CD4-positive, alpha-beta T cell (primary cell): ENCODE measurements at places on chromosomes 5 and 9. TPM values are rescaled to one million over a fixed set of nuclear protein-coding genes. Genes with fewer than 3 reads are reported as not detected.

DNA sequence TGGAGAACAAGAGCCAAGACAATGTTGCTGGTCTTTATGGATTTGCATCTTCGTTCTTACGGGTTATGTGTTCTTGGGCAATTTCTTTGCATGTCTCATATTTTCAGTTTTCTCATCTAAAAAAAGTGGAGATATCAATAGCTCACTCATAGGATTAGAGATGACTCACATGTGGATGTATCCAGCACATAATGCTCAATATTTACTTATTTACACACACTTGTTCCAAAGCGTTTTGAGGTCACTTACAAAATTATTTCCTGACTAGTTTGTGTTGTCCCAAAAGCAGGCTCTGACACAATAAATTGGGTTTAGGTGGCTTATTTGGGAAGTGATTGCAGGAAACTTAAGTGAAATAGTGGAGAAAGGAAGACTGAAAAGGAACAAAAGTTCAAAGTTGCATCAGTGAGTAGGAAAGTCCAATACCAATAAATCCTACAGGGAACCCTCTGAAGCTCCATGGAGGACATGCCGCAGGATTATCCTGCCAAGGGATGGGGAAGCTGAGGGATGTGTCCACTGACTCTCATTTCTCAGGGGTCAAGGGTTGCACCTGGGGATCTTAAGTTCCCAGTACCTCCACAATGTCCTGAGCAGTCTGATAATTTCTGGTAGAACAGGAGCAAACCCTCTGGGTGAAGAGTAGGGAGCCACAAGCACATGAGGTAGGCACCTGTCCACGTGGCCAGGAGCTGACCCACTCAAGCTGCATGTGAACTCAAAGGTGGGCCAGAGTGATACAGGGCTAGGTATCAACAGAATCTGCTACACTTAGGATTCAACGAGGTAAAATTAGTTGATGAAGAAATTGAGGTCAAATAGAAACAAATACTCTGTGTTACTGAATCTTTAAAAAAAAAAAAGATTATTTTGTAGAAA is 37.4 kb upstream of the SLC44A1 start:
- H3K4me1 ChIP-seq, result no peaks in the 10 kb centered on the region
- H3K27me3 ChIP-seq, result no peaks in the 10 kb centered on the region
- H3K4me3 ChIP-seq, result no peak overlapping the region
- no peak for DNase-seq
- H3K27ac ChIP-seq, result no peak overlapping the region

DNA sequence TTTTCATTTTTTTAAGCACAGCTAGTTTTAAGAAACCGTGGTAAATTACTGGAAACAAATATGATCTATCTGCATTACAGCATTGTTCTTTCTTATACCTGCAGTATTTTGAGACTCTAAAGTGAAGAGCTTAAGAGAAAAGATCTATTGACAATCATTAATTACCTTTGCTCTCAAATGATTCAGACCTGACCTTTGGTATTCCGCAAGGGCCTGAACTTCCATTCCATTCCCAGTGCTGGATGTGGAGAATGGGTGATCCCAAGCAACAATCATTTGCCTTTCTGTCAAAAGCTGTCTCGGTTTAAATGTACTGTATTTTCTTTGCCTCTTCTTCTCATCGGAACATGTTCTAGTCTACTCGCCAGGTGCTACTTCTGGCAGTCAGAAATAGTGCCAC is 18.9 kb downstream of the NREP start:
- DNase-seq, result no peak
- H3K36me3 ChIP-seq, result no peaks in the 10 kb centered on the region
- H3K27me3 ChIP-seq, result no peaks in the 10 kb centered on the region
- no peak overlapping the region for H3K4me3 ChIP-seq
- no peak overlapping the region for H3K27ac ChIP-seq

GRCh38 chr5:10681731-10682679 is 79.0 kb downstream of the DAP start:
- H3K27ac ChIP-seq, result no peak overlapping the region
- no peak overlapping the region for H3K4me3 ChIP-seq
- no peak for DNase-seq
- H3K27me3 ChIP-seq, result no peaks in the 10 kb centered on the region
- peaks cover 61% of the 10 kb centered on the region for H3K36me3 ChIP-seq

- no peaks in the 10 kb centered on the region for H3K4me1 ChIP-seq
- no peak overlapping the region for H3K4me3 ChIP-seq
- H3K27me3 ChIP-seq, result no peaks in the 10 kb centered on the region
These were observed 16.8 kb upstream of the COL27A1 start for GRCh38 chr9:114138552-114138971.

- no peak for DNase-seq
- H3K4me3 ChIP-seq, result no peak overlapping the region
- no peak overlapping the region for H3K27ac ChIP-seq
- no peaks in the 10 kb centered on the region for H3K4me1 ChIP-seq
These were observed 136.2 kb upstream of the TRIM32 start for GRCh38 chr9:116550696-116551436.

The FOXI1 gene
- not detected for total RNA-seq

The PAEP gene
- total RNA-seq, result not detected

- no peaks in the 10 kb centered on the region for H3K27me3 ChIP-seq
- no peaks in the 10 kb centered on the region for H3K36me3 ChIP-seq
- no peak overlapping the region for H3K27ac ChIP-seq
- no peak for DNase-seq
- H3K4me3 ChIP-seq, result no peak overlapping the region
These were observed 167.8 kb downstream of the GABRB2 start for GRCh38 chr5:161378701-161379100.

The DMGDH gene
- total RNA-seq, result not detected

- H3K4me1 ChIP-seq, result no peaks in the 10 kb centered on the region
- H3K27ac ChIP-seq, result no peak overlapping the region
- DNase-seq, result no peak
- no peak overlapping the region for H3K4me3 ChIP-seq
- H3K27me3 ChIP-seq, result no peaks in the 10 kb centered on the region
These were observed 3.3 kb upstream of the OR2V1 start for GRCh38 chr5:181134259-181134658.

- no peak for DNase-seq
- peaks cover 54% of the 10 kb centered on the region for H3K36me3 ChIP-seq
- H3K4me1 ChIP-seq, result peaks cover 3% of the 10 kb centered on the region
- H3K27me3 ChIP-seq, result no peaks in the 10 kb centered on the region
- H3K4me3 ChIP-seq, result no peak overlapping the region
These were observed 20.3 kb upstream of the TTC33 start for GRCh38 chr5:40775846-40776657.

The ANKRD34B gene
- not detected for total RNA-seq

The TLX3 gene
- total RNA-seq, result not detected

DNA sequence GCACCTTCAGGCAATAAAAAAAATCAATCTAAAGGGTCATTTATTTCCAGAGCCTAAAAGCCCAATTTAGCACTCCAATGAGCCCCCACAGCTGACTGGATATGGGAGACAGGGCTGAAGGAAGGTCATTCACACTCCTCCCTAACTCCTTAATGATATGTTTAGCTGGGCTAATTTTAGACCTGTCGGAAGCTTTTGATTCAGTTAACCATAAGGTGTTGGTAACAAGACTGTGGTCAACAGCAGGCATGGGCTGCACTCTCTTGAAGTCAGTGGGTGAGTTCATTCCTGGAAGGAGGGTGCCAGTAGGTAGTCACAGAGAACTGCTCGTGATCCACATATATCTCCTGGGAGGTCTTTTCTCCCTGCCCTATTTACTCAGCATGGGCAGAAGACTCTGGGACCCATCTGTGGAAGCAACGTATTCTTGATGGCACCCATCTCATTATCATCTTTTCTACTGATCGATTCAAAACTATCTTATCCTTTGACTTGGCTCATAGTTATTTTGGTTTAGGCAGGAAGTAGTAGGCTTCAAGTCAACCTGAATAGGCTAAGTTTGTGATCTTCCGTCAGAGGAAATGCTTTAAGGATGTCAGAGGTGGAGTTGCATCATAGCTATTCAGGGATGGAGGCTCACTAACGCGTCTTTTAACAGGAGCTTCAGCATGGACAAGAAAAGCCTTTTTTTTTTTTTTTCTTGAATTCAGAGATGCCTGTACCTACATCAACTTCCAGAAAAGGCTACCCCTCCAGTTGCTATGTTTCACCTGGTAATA is 367.7 kb upstream of the SLC30A5 start:
- no peaks in the 10 kb centered on the region for H3K36me3 ChIP-seq
- no peak overlapping the region for H3K4me3 ChIP-seq
- H3K27me3 ChIP-seq, result no peaks in the 10 kb centered on the region
- H3K27ac ChIP-seq, result no peak overlapping the region
- no peaks in the 10 kb centered on the region for H3K4me1 ChIP-seq
- DNase-seq, result no peak

DNA sequence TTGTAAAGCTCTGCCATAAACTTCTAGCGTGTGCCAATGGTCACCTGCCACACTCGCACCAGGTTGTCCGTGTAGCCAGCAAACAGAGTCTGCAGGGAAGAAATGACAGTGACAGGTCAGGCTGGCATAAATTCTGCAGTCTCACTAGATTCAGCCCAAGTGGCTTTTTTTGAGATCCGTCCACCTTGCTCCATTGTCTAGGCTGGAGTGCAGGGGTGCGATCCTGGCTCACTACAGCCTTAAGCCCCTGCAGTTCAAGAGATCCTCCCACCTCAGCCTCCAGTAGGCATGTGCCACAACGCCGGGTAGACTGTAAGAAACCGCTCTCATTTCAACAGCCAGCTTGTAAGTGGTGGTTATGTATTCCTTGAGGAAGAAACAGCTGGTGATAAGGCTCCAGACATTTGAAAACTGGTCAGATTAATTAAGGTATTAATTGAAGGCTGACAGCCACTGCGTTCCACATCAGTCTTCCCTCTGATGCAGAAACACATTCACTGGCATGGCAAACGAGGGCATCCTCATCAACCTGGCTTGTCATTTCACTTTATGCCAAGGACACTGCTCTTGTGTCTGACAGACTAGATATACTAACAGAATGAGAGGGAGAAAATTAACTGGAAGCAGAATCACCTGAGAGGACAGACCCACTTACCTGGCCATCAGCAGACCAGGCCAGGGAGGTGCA is 6.6 kb downstream of the RACK1 start:
- no peak overlapping the region for H3K27ac ChIP-seq
- no peak overlapping the region for H3K4me3 ChIP-seq
- no peaks in the 10 kb centered on the region for H3K27me3 ChIP-seq

DNA sequence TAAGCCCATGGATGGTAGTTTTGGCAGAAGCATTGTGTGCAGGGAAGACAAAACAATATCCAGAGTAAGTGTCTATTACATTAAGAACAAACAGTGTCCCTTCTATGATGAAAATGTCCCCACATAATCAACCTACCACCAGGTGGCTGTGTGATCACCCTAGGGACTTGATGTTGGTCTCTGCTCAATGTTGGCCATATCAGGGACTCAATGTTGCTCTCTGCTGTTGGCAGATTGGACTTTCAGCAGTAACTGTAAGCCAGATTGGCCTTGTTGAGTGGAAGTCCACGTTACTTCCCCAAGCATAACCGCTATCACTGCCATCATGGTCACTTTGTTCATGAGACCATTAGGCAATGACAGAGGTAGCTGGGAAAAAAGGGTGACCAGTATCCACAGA is 52.8 kb upstream of the PRSS3 start:
- no peak overlapping the region for H3K27ac ChIP-seq
- H3K4me1 ChIP-seq, result no peaks in the 10 kb centered on the region
- no peak for DNase-seq
- H3K36me3 ChIP-seq, result no peaks in the 10 kb centered on the region
- H3K4me3 ChIP-seq, result no peak overlapping the region

DNA sequence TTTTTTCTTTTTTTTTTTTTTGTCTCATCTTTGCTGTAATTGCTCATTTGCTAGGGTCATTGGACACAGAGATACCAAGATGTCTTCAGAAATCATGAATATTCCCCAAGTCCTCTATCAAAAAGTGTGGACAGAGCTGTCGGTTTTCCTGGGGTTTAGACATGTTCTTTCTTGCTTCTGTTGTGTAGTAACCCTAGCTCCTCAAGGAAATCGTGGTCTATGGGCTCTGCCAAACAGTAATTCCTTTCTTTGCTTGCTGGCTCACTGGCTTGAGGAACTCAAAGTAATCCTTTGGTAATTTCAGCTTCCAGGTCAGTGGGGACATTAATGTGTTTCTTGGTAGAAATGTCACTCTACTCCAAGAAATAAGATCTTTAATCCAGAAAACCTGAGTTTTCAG is 101.7 kb downstream of the TMC1 start:
- no peaks in the 10 kb centered on the region for H3K4me1 ChIP-seq
- no peak overlapping the region for H3K4me3 ChIP-seq
- H3K27me3 ChIP-seq, result no peaks in the 10 kb centered on the region
- H3K36me3 ChIP-seq, result no peaks in the 10 kb centered on the region
- no peak overlapping the region for H3K27ac ChIP-seq

DNA sequence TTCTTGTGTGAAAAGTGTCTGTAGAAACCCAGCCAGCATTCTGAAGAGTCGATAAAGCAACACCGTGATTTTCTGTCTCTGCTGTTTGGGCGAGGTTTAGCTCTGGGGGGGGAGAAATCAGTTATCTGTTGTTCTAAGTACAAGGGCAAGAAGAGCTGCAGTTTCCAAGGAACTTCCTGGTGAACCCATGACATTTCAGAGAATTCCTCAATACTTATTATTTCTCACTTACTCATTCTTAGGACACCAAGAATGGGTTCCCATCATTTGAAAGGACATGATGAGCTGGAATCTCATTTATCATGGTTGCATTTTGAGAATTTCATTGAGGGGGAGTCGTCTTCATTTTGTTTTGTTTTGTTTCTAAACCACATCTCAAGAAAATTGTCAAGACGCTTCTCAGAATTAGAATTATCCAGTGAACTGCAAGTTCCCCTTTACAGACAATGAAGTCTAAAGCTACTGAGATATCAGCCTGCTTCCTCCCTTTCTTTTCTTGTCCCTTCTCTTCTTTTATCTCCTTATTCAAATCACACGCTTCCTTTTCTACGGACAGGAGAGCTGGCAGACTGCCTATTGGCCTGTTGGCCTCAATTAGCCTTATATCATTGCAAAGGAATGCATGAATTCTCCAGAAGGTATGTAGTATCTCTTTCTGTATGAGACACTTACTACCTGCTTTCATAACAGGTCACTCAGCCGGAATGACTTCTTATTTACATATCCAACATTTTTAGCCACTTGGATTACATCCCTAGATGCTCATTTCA is 53.7 kb downstream of the ZNF462 start:
- no peaks in the 10 kb centered on the region for H3K36me3 ChIP-seq
- no peaks in the 10 kb centered on the region for H3K27me3 ChIP-seq
- no peaks in the 10 kb centered on the region for H3K4me1 ChIP-seq
- H3K27ac ChIP-seq, result no peak overlapping the region
- H3K4me3 ChIP-seq, result no peak overlapping the region
- no peak for DNase-seq
